ENCODE measurements at places on chromosomes 13 and 19.

- no peak for DNase-seq
Observed at GRCh38 chr13:103839460-103839859, 773.2 kb upstream of the SLC10A2 start.

DNA sequence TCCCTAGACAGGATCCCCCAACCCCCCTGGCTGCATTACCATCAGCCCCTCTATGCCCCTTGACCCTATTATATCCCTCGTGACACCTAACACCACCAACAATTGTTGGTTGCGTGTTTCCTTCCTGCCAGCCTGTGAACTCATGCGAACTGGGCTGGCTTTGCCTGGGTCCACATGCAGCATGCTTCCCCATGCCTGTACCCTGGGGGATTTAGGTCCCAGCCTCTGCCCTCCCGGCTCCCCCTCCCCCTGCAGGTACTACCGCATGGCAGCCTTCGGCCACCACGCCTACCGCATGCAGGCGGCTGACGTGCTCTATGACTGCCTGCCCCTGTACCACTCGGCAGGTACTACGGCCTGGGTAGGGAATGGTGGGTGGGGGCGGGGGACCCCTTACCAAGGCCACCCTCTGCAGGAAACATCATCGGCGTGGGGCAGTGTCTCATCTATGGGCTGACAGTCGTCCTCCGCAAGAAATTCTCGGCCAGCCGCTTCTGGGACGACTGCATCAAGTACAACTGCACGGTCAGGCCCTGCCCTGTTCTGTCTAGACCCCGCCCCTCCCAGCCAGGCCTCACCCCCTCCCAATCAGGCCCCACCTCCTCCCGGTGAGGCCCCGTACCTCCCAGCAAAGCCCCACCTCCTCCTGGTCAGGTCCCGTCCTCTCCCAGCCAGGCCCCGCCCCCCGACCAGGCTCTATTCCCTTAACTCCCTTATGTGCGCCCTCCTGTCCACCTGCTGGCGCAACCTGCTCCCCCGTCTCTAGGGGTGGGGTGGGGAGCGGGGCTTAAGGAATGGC lies 18.5 kb downstream of the SLC27A1 start:
- DNase-seq = peak; percentile 89

- no peak for DNase-seq
Observed at GRCh38 chr19:45182758-45183157, 4.2 kb downstream of the BLOC1S3 start.

GRCh38 chr13:29136341-29136740 lies 316.2 kb downstream of the MTUS2 start:
- no peak for DNase-seq

GRCh38 chr13:76708138-76708688 lies 178.0 kb downstream of the KCTD12 start:
- DNase-seq = no peak

DNA sequence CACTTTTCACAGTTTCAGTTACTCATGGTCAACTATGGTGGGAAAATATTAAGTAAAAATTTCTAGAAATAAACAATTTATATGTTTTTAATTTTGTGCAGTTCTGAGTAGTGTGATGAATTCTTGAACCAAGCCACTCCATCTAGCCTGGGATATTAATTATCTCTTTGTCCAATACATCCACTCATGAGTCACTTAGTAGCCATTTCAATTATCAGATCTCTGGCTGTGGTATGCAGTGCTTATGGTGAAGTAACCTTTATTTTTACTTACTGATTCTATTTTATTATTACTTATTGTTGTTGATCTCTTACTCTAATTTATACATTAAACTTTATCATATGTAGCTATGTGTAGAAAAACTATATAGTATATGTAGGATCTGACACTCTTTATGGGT lies 128.9 kb upstream of the KLHL1 start:
- DNase-seq = no peak

GRCh38 chr13:45681113-45681512 lies 21.0 kb upstream of the CBY2 start:
- no peak for DNase-seq

DNA sequence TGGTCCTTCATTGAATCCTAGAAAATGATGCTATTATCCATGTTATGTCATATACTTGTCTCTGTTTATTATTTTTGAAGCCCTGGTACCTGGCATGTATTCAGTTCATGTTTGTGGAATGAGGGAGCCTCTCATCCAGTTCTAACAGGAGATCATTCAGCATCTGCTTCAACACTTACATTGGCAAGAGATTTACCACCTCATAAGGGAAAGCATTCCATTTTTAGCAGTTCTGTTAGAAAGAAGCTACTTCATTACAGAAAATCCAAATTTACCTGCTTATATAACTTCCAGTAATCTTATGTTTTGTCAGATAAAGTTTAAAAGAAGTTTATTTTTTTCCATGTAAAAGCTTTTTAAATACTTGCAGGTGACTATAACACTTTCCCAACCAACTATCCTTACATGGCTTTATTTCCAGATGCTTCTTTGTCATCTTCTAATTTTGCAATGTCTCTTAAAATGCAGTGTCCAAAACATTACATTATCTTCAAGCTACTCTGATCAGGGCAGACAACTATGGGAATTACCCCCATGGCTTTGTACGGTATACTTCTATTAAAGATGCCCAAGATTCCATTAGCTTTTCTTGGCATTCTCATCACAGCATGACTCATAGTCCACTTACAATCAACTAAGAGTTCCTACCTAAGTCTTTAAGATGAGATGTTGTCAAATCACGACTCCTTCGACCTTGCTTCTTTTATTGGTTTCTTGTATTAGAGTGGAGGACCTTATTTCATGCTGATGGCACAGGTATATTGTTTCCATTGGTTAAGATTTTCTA lies 262.1 kb downstream of the PCDH9 start:
- no peak for DNase-seq

GRCh38 chr13:34046457-34046856 lies 228.5 kb downstream of the RFC3 start:
- DNase-seq = no peak

GRCh38 chr13:35797244-35797643 lies 320.8 kb upstream of the MAB21L1 start:
- DNase-seq = no peak

GRCh38 chr13:60431108-60431700 lies 34.2 kb downstream of the TDRD3 start:
- no peak for DNase-seq

GRCh38 chr13:64083396-64083795 lies 2667.7 kb upstream of the PCDH20 start:
- no peak for DNase-seq

- DNase-seq = no peak
Observed at GRCh38 chr13:22789916-22790315, 390.9 kb upstream of the SGCG start.

DNA sequence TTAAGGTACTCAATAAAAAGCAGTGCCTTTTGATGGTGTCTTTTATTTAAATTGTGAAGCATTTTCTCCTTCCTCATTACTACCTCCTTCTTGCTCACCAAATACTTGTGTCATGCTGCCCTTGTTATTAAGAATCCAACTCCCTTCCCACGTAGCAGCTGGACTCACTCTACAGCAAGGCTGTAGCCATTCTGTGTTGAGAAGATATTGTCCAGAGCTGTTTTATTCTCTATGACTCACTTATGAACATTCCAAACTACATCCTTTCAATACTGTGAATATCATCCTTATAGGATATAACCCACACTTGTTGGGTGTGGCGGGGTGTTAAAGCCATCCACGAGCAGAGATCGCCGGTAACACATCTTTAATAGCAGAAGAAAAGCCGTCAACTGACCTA lies 1671.5 kb upstream of the SLC10A2 start:
- DNase-seq = no peak

- no peak for DNase-seq
Observed at GRCh38 chr13:35876601-35877000, 254.6 kb downstream of the DCLK1 start.

DNA sequence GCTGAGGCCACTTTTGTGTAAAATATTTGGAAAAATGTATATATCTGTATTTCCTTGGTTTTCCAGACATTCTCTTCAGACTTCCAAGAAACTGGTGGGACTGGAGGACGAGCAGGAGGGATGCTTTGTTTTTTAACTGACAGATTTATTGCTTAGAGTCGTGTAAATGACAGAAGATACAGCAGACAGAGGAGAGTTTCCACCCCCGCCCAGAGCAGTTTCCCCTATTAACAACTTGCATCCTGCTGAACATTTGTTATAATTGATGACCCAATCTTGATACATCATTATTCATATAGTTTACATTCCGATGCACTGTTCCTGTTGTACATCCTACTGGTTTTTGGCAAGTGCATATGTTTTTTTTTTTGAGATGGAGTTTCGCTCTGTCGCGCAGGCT lies 7.1 kb upstream of the DOCK6 start:
- no peak for DNase-seq

GRCh38 chr19:51552996-51553725 lies 17.9 kb upstream of the ZNF175 start:
- DNase-seq = peak; percentile 76

GRCh38 chr19:5641171-5641570 lies 18.3 kb downstream of the SAFB start:
- DNase-seq = no peak

GRCh38 chr19:46975011-46975924 lies 44.4 kb upstream of the NPAS1 start:
- DNase-seq = no peak

- peak; percentile 28 for DNase-seq
Observed at GRCh38 chr19:11261971-11262839, at the start of gene DOCK6. Gene DOCK6 (minus strand): TSS chr19:11262524. CDS start chr19:11262440, 84 bp downstream.

GRCh38 chr13:44259045-44260027 lies 114.3 kb upstream of the SERP2 start:
- DNase-seq = peak; percentile 94

- DNase-seq = no peak
Observed at GRCh38 chr13:93023929-93024328, 202.7 kb upstream of the GPC6 start.

DNA sequence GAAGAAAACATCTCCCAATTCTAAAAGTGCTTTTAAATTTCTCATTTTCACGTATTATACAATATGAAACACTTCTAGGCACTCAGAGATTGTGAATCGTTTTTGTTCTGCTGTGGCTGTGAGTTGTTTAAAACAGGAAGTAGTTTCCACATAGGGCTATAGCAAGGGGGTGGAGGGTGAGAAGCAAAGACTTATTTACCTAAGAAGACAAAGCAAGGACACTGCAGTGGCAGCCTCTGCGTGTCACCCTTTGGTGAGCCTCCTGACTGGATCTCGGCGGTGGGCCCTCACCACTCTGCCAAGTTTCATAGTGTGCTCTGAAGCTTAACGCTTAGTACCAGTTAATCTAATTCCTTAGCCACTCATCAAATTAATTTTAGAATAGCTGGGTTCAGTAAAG lies 56.8 kb downstream of the TNFSF13B start:
- peak; percentile 35 for DNase-seq

DNA sequence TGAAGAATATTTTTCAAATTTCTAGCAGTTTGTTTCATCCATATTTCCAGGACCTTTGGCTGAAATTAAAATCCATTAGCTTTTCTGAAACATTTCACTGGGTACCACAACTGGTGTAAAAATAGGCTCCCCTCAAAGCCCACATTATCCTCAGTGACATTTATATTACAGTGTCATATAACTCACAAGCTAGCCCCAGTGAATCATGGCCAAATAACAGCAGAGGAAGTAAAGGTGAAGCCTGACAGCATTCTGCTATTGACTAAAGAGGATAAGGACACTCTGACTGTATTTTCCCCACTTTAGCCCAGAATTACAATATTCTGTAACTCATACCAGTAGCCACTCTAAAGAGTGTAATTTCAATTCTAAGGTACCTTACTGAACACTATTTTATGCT lies 21.9 kb downstream of the KCTD12 start:
- DNase-seq = no peak

DNA sequence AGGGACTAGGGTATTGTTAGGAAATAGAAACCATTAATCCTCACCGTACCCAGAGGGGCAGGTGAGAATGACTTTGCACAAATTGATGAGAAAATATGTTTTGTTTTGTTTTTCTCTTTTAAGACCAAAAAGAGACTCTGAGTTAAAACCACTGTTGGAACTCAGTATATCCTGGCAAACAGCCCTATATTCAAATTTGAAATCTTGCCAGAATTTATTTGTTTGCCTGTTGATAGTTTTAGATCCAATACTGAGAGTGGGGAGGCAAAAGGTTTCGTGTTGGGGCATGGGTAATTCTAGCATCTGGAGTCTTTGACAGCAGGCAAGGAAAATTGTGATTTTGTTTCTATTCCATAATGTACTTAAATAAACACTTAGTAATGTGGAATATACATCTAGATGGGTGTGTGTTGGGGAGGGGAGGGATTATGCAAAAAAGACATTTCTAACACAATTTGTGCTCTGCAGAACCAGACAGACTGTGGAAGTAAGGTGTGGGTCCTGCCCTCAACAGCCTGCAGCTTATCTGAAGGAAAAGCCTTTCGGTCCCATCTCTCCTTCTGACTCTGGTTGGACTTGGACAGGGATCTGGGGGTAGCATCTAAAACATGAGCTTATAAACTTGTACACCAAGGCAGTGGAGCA lies 190.7 kb downstream of the OXGR1 start:
- DNase-seq = no peak

GRCh38 chr13:109412283-109412901 lies 374.0 kb downstream of the IRS2 start:
- DNase-seq = no peak

DNA sequence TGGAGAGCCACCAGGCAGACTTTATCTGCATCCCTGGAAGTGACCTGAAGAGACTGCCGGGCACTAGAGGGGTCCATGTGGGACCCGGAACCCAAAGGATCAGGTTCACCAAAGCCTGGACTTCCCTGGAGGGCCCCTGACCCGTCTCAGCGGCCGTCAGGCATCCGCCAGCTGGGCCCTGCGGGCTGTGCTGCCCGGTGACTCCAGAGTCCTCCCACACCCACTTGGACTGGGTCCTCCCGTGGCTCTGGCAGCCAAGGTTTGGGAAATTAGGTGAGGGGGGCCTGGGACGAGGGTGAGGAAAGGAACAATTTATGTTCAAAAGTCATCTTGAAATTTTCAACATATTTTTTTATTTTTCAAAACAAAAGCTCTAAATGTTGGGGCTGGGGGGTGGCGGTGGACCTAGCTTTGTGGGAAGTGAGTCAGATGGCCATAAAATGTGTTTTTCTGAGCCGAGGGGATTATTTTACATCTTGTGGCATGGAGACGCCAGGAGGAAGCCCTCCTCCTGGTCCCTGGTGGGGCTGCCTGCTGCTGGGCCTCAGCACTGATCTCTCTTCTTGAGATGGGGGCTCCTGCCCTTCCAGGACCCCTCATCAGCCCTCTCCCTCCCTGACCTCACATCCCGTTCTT lies 20.2 kb downstream of the CEBPA start:
- DNase-seq = no peak

- peak; percentile 68 for DNase-seq
Observed at GRCh38 chr19:10431943-10432735, 11.8 kb downstream of the PDE4A start.

DNA sequence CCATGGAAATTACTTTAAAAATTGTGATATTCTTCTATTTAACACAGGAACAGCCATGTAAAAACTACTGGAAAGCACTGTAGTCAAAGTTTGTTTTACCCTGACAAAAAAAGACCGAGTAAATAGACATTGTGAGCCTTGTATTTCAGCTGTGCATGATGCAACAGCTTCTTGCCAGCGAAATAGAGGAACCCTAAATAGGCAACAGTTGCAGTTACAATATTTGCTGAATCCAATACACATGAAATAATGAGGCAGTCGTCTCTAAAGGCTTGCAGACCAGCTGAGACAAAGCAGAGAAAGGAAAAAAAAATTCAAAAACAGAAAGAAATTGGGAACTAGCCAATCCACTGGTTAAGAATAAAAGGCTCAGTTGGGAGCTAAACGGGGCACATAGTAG lies 1001.1 kb downstream of the OLFM4 start:
- DNase-seq = no peak

GRCh38 chr19:38337360-38337653 lies 1.7 kb downstream of the CATSPERG start:
- no peak for DNase-seq

- no peak for DNase-seq
Observed at GRCh38 chr13:59261928-59262488, 901.7 kb downstream of the DIAPH3 start.

- no peak for DNase-seq
Observed at GRCh38 chr13:31895691-31896090, 135.9 kb upstream of the FRY start.
